ENCODE measurements at places on chromosomes 2 and 18.

DNA sequence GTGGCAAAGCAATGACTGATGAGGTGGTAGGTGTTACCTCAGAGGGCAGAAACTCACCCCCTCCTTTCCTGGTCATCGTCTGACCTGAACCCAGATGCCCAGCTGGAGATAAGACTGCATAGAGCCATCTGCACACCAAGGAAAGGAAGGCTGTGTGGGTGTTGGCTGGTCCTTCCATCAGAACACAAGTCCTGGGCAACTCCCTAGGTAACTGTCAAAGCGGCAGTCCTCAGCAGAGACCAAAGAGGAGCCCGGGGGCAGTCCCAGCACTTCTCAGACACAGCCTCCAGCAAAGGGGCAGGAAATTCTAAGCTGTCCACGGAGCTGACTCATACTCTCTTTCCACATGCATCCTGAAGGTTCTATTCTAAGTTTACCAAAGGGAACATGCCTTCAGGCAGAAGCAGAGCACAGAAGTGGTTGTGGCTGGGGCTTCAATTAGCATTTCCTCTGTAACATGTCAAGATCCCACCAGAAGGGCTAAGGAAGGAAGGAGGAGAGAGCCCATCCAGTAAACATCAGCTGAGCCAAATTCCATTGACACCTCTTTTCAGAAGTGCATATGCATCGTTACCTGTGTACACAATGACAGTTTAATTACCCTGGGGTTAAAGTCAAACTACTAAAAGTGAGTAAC lies 54.7 kb downstream of the SPRED2 start:
- DNase-seq = peak; percentile 97

GRCh38 chr18:9974279-9974915 lies 60.6 kb downstream of the VAPA start:
- DNase-seq = peak; percentile 30

DNA sequence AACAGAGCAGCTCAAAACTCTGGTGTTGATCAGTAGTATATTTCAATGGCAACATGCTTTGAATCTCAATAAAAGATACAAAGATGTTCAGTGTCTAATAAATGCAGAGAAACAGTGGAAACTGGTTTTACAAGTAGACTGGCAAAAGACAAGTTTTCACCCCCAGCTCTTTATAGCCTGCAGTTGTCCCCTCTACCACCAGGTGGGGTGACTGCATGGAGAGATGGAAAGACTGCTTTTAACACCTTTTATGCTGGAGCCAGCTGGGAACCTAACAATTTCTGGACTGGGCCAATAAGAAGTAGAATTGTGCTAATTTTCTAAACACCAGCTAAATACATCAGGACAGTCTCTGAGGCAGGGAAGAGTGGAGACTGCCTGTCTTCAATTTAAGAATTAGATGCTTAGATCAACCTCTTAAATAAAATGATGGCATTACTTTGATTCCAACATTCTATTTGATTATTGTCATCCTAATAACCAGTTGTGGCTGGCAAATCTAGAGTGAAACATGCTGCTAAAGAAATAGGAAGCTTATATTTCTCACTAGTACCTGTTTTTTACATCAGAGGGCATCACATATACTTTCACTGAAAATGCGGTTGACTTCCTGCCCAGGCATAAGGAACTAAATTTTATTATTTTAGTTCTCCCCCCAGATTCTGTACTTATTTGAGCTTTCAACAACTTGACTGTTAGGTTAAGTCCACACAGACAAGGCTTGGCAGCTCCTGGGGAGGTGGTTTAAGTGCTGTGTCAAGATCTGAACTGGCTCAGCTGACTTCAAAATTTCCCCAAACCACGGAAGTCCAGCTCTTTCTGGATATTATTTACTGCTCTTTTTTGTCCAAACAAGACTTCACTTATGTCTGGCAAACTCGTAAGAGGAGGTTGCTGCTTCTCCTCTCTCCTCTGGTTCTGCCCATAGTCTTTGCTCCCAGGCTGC lies 140.5 kb downstream of the TPGS2 start:
- peak; percentile 65 for DNase-seq

GRCh38 chr2:169775765-169776164 lies 22.9 kb upstream of the SSB start:
- DNase-seq = peak; percentile 43

DNA sequence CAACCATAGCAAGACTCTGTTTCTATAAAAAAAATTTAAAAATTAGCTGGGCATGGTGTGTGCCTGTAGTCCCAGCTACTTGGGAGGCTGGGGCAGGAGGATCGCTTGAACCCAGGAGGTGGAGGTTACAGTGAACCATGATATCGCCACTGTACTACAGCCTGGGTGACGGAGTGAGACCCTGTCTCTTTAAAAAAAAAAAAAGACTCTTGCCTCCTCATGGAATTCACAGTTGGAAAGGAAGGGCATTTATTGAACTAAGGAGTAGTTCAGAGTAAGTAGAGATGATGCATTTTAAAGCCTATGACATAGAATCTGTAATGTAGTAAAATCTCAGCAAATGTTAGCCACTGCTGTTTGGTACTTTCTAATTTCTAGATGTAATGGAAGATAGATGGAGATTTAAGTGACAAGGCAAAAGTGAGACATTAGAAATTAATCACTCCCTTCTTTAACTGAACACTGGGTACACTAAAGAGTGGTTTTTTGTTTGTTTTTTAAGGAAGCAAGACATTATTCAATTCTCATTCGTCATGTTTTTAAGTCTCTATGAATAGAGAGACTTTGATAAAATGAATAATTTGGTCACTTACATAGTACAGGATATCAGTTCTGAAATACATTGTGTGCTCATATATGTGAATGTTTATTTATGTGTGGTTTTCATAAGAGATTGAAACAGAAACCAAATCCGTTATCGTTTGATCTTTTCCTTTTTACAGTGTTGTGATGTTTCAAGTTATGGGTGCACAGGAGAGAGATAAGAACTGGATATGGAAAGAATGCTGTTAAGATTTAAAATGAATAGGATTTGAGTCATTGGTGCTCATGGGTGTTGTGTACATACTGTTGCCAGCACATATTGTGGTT lies 186.1 kb upstream of the STON1 start:
- DNase-seq = peak; percentile 93

DNA sequence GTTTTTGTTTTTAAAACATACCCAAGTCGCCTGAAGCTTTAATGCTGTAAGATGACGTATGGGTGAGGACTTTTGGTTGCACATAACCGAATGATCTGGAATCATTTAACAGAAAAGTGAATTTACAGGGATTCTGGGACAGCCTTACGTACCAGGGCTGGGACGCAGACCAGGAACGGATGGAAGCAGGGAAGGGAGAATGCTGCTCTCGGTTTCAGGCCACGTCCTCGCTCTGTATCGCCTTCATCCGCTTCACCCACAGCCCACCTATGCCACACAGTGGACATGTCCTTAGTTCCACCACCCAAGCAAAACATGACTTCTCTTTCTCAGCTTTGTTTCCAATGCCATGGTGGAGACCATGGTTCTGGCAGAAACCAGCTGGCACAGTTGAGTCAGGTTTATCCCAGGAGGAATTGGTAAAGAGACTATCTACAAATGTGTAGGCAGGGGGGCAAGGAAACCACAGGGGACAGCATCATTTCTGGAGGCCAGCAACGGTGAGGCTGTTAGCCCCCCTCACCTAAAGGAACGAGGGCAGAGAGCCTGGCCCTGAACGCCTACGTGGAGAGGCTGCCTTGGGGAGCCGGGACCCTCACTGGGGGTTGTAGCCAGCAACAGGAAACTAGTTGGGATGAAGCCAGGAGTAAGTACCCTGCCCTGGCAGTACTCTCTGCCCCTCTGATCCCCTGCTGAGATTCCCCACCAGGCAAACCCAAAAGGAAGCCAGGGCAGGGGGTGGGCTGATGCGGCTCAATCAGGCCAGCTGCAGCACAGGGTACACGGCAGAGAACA lies 132.5 kb downstream of the NDUFA10 start:
- no peak for DNase-seq
